Fibroblast of lung (primary cell): ENCODE measurements at places on chromosomes 13 and 19.

GRCh38 chr13:102089177-102089576, 312.7 kb downstream of the FGF14 start:
- DNase-seq = no peak

DNA sequence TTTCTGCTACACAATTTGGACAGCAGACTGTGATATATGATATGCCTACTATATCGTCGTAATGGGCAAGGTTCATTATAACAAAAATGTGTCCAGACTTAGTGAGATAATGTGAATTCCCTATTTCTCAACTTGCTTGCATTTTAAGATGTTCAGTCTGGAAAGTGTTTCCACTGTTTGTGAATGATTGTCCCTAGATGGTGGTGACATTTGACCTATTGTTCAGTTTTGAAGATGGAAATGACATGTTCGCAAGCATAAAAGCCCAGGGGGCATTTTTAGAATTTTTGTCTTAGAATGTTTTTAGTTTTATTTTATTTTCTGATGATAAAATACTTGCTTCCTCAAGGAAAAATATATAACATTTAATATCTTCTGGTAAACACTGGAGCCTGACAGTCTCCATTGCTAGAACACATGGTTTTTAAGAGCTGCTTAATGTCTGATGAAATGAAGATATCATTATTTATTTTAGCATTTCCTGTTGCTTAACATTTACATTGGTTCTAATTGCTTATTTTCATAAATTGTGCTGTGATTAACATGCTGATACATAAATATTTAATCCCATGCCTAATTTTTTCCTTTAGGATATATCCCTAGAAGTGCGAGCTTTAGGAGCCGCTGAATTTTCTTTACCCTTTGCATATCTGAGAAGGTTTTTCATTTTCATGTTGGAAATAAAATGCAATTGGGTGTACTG, 27.1 kb downstream of the MBNL2 start:
- DNase-seq = no peak

DNA sequence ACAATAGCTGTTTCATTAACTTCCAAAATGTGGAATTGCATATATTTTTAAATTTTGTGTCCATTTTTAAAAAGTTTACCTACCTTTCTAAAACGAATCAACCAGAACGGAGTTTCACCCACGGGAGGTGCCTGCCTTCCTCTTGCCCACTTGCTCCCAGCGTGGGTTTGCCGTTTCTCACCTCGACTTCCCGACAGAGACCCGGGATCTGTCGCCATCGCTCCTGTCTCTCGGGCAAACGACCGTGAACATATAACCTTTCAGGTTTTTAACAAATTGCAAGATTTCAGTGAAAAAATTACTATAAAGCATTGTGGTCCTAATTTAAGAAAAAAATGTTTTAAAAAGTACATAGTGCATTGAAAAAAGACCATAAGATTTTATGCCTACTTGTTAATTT, 4.2 kb downstream of the TMEM255B start:
- DNase-seq = no peak

- DNase-seq = peak; percentile 65
Observed at GRCh38 chr19:49497047-49497788, 984 bp downstream of the RPS11 start.

GRCh38 chr19:27892500-27892899, 1320.5 kb downstream of the UQCRFS1 start:
- no peak for DNase-seq

DNA sequence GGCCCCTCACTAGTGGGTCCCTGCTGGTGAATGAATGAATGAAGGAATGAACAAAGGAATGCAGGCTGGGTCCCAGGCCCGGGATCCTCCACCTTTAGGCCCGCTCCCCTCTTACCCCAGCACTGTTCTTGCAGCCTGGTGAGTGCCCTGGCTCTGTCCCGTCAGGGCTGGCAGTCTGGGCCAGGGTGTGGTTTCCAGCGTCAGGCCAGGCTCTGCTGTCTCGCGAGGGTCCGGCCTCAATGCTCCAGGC, 317 bp downstream of the LYL1 start:
- DNase-seq = no peak

DNA sequence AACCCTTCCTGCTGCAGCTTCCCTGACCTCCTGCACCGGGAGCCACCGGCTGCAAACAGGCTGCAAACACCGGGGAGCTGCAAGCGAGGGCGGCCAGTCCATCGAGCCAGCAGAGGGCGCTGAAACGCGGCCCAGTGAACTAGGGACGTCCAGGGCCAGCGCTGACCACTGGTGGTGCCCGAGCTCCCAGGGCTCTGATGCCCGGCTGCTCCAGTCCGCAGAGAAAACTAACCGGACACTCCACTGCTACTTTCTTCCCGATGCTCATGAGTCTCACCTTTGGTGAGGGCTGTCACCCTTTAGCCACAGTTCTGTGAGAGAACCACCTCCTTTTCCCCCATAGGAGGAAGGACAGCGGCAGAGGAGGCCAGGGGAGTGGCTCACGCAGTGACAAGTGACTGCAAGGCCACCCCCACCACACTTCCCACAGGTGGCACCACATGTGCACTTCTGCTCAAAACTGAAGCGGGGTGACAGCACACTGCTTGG, 82.8 kb upstream of the MTIF3 start:
- peak; percentile 55 for DNase-seq

- no peak for DNase-seq
Observed at GRCh38 chr13:103238441-103238840, 172.2 kb upstream of the SLC10A2 start.
